Hematopoietic multipotent progenitor cell treated with erythropoietin and hydrocortisone succinate and interleukin-3 and kit ligand, for 8 days (in vitro differentiated cells): ENCODE measurements at places on chromosomes 13 and 19.

DNA sequence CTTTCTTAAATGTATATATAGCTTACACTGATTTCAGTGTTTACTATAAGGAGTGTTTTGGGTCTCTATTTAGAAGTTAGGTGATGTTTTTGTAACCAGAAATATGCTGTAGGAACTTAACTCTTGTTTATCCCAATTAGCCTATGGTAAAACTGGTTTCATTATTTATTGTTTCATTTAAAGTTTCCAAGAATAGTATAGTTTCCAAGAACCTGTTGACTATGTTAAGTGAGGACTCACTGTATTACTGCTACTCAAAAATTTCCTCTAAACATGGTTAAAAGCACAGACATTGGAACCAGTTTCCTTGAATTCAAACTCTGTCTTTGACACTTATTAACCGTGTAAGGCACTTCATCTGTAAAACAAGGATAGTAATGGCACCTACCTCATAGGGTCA, 187.4 kb downstream of the RGCC start:
- no peak for DNase-seq

DNA sequence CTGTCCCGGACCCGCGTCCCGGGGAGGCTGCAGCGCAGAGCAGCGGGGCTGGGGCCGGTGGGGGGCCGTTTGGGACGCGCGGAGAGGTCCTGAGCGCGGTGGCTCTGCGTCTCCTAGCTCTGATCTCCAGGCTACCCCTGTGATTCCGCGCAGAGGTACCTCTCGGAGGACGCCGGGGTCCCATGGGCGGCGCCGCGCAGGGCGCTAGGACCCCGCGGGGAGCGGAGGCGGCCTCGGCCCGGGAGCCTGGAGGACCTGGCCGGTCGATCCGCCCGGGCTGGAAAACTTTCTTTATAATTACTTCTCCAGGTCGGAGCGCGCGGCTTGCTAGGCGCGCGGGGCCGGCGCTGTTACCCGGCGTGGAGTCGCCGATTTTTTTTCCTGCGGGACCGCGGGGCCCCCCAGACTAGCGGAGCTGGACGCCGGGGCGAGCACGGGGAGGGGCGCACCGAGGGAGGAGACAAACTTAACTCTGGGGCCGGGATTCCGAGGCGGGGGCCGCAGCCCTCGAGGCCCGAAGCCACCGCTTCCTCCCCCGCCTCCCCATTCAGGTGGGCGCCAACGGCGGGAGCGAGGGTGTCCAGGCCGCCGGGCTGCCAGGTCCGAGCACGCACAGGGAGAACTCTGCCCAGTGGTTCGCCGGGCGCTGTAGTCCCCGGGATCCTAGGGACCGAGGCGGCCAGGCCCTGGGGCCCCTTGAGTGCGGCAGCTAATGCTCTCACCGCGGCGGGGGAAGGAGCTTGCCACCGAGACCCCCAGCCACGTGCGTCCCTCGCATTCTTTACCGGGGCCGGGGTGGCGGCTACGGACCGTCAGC, 848 bp upstream of the CEBPA start:
- peak; percentile 12 for DNase-seq

DNA sequence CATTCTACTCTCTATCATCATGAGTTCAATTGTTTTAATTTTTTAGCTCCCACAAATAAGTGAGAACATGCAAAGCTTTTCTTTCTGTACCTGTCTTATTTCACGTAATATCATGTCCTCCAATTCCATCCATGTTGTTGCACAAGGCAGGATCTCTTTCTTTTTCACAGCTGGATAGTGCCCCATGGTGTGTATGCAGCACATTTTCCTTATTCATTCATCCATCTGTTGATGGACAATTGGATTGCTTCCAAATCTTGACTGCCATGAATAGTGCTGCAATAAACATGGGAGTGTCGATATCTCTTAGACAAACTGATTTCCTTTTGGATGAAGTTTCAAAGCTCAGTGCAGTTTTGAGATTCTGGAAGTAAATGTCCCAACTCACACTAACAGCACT, 326.9 kb downstream of the FGF9 start:
- no peak for DNase-seq

- no peak for DNase-seq
These were observed 534.7 kb downstream of the KLF12 start for GRCh38 chr13:73599232-73600128.

GRCh38 chr19:41328157-41328841, 18.3 kb downstream of the CCDC97 start:
- DNase-seq, result peak; percentile 16

- no peak for DNase-seq
These were observed 6.2 kb downstream of the WASF3 start for GRCh38 chr13:26563713-26564112.

GRCh38 chr13:30731361-30732045, 3.8 kb upstream of the ALOX5AP start:
- no peak for DNase-seq

DNA sequence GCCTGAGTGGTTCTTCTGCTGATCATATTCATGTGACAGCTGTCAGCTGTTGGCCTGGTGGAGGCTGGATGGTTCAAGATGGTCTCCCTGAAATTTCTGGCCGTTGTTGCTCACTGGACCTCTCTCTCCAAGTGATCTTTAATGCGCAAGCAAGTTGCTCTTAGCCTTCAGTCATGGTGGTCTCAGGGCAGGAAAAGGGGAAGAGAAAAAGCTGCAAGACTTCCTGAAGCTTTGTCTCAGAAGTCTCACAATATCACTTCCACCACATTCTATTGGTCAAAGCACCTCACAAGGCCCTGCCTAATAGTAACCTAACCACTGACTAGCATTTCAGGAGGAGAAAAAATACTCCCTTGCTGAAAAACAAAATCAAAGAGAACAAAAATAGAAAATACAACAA, 1.6 kb upstream of the ZNF567 start:
- DNase-seq, result no peak

DNA sequence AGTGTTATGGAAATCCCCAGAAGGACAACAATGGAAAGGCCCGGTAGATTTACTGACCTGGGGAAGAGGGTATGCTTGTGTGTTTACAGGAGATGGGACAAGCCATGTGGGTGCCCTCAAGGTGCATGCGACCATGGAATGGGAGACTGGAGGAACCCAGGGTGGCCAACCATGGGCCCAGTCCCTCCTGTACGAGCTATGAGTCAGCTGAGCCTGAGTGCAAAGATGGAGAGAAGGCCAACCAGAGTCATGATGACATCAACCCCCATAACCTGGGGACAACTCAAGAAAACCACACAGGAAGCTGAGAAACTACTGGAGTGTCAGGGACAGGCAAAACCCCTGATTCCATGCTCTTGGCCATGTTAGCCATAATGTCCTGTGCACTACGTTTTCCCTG, 7.8 kb downstream of the ZNF350 start:
- no peak for DNase-seq

- no peak for DNase-seq
These were observed 4.3 kb downstream of the NANOS3 start for GRCh38 chr19:13881251-13881691.

DNA sequence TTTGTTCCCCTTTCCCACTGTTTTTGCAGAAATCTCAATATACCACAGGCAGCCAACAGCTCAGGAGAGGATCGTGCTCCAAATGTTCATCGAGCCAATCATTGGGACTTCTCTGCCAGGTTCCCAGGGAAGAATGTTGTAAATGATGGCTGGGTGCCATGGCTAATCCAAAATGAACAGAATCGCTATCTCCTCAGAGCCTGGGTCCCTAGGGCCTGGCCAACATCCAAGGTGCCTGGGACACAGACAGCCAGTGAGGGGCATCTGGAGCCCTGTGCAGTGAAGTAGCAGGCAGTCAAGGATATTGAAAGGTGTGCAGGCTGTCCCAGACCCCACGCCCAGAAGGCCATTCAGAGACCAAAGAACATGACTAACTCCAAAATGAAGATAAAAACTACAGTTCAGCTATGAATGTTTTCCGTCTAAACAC, 37.8 kb downstream of the BRD4 start:
- peak; percentile 94 for DNase-seq

DNA sequence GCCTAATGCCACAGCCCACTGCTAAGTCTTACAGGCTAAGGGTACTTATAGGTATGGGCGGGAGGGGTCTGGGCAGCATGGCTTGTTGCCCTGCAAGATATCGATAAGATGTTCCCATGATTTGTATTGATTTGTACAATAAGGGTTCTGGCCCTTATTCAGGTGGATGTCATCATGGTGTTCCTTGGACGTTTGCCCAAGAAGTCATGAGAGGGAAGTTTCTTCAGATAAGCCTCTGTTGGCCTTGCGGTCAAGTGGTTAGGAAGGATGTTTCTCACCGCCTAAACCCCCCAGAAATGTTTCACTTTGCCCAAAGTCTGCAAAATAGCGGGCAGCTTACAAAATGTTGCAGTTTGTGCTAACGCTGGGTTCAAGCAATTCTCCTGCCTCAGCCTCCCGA, 7.3 kb downstream of the PARP4 start:
- DNase-seq, result peak; percentile 93

DNA sequence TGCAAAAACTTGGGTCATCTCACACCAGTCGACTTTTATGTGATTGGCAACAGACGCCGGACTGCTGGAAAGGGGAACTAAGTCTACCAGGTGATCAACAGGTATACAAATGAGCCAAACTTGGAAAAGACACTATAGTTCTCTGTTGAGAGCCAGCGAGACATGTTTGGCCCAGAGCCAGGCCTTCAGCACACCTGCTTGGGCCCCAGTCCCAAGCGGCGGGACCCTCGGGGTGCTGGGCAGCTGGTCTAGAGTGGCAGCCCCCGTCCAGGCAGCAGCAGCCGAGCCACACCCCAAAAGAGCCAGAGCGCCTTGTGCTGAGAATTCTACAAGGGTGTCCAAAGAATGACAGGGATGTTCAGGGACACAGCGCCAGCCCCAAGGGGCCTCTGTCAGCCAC, 28.0 kb downstream of the NAXD start:
- DNase-seq, result no peak

DNA sequence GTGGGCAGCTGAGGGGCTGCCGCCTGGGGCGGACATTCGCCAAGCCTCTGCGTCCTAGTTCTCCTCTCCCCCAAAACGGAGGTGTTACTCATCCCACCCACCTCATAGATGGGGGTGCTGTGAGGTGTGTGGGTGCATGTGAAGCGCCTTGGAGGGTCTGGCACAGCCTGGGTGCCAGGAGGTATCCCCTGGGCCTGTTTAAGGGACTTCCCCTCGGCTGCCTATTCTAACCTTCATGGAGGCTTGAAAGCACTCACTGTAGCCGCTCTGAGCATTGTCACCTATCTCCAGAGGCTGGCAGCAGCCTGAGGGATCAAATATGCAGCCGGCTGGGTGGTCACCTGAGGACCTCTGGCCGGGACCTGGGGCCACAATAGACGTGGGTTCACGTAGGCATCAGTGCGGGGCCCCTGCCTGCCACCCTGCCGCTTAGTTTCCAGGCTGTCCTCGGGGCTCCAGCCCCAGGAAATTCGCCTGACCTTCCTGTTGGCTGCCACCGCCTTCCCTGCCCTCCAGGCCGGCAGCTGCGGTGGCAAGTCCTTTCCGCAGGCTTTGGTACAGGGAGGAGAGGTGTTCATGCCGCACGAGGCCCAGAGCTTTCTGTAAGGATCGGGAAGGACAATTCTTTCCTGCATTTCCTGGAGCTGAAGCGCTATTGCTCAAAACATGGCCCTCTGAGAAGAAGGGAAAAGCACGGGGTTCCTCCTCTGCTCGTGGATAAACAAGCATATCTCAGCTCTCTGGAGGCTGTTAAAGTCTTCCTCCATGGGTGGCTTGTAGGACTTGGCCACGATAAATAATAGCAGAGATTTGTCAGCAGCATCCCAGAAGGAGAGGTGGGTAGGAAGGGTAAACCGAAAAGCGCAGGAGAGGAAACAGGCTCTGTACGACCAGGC, 4.6 kb downstream of the COL4A2 start:
- DNase-seq, result no peak

GRCh38 chr13:98505217-98505616, 71.7 kb downstream of the STK24 start:
- DNase-seq, result peak; percentile 46

GRCh38 chr13:109130093-109130835, 500.9 kb downstream of the MYO16 start:
- no peak for DNase-seq

DNA sequence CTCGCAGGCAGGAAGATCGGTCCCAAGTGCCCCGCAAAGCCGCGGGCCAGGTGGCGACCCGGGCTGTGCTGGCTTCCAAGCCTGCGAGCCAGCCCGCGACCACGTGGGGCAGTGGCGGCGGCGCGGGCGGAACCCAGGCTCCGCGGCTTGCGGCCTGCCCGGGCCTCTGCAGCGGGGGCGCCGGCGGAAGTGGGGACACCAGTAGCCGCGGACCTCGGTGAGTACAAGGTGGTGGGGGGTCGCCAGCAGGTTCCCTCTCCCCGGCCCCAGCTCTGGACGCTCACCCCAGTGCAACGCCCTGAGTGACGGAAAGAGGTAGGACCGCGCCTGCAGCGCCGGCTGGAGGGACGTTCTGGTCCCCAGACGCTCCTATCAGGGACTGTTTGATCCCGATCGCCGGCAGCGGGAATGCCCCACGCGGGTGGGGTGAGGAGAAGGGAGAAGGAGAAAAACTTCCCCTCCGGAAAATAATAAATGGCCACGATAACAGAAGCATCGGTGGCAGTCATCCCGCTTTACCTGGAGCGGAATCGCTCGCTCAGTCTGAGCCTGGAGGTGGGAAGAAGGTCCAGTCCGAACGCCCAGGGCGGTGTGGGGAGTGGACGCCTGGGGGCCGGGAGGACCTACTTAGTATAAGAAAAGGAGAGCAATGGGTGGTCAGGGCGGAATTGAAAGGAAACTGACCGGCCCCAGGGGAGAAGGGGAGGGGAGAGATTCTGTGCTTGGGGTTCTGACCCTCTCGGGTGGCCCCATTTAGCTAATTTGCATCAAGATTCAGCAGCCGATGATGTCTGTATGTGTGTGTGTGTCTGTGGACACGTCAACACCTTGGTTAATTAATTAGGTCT, at the start of gene GEMIN7:
TSS of gene GEMIN7 (plus strand) at position 198 of the 848 bp plus-strand sequence. CDS start 10,855 bp downstream, outside the sequence.
- peak; percentile 78 for DNase-seq

DNA sequence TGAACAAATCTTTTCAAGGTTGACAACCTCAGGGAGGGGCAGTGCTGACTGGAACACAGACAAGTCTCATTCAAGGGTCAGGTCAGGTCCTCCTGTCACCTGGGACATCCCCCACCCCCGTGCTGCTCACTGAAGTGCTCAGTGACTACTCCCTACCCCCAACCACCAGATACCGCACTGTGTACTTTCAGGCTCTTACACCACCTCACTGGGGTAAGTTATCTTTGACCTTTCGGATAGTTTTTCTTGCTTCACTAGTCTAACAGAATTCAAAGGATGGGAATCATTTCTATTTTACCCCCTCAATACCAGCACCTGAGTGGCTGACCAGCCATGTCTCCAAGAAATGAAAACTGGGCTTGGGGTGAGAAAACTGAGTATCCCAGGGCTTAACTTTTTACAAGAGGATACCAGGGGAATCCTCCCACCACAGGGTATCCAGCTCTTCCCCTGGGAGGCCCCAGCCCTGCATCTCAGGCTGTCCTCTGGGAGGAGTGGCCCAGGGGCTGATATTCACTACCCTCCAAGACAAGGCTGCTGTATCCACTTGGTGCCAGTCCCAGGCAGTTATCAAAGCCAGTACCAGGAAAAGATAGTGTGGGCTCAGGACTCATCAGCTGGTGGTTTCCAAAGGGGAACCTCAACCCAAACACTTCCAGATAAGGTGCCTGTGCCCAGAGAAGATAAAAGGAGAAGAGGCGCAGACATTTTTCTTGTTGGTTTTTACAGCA, 2.1 kb downstream of the ZNF563 start:
- DNase-seq, result peak; percentile 95
